ENCODE measurements at places on chromosomes 1 and 21.

DNA sequence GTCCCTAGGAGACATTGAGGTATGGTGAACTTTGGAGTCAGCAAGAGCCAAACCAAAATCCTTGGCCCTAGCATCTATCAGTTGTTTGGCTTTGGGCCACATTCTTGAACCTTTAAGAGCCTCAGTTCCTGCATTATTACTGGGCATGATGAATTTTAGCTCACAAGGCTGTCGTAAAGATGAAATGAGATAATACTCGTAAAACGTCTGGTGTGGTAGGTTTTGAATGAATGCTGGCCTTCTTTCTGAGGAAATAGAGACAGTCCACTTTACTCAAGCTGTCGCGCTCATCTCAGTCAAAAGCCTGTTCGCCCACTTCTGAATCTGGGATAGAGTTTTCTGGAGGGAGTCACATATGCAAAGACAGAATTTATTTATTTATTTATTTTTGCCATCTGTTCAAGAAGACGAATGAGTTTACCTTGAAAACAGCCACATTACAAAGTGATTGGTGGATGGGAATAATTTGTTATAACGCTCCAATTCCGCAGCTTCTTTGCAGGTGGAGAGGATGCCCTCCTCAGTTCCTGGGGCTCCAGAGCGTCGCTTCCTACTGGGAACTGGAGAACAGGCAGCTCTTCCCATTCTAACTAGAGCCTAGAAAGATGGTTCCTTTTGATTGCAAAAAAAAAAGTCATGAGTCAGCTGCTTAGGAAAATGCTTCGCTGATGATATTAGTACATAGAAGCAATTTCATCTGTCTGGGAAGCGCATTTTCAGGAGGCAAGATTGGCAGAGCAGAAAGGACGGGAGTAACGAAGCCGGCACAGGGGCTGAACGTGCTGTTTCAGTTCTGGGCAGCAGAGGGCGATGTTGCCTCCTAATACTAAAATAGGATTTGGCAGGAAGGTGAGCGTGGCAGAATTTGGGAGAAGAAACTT, 49.9 kb upstream of the CYP2J2 start:
- no peak for DNase-seq

GRCh38 chr1:45493116-45493697, 2.2 kb upstream of the TESK2 start:
- no peak for DNase-seq

DNA sequence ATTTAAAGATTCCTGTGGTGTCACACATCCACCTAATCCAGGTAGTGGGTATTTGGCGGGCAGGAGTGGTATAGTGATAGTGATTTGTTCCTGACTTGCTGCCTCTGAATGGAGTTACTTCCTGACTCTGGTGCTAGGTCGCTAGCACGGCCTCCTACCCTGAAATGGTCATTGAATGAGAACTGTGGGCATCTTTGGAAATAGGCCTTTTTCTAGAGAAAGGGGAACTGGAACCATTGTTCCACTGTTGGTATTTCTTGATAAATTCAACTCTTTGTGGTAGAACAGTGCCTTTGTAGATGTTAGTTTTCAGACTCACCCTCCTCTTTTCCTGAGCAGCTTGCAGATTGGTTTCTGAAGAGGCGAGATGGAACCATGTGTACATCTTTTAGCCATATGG, 1.5 kb downstream of the QSOX1 start:
- DNase-seq = no peak

GRCh38 chr1:106995970-106996369, 60.5 kb upstream of the PRMT6 start:
- DNase-seq = no peak

GRCh38 chr1:167790117-167790516, 68.3 kb downstream of the MPZL1 start:
- DNase-seq = no peak

GRCh38 chr1:70847013-70847412, 200.6 kb downstream of the PTGER3 start:
- peak; percentile 68 for DNase-seq

GRCh38 chr1:2259668-2260402, 31.7 kb downstream of the SKI start:
- DNase-seq = no peak

- no peak for DNase-seq
Observed at GRCh38 chr1:3029481-3029961, 8.3 kb downstream of the ACTRT2 start.

- no peak for DNase-seq
Observed at GRCh38 chr21:21213297-21213696, 215.1 kb downstream of the NCAM2 start.

GRCh38 chr1:235998812-235999211, 66.1 kb downstream of the NID1 start:
- no peak for DNase-seq

GRCh38 chr1:159040893-159041724, 31.4 kb downstream of the IFI16 start:
- no peak for DNase-seq

DNA sequence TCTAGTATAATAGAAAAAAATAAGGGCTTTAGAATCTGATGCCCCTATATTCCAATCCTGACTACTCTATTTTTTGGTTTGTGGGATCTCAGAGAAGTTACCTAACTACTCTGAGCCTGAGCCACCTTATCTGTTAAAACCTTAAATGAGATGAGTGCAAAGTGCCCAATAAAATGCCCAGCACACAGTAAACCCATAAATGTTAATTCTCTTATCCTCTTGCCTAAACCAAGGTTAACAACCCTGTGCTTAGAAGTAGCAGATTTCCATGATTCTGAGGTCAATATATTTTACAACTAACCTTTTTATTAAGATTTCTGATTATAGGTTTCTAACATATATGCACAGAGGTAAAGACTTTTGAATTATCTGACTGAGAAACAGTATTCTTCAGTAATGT, 35.8 kb downstream of the DOCK7 start:
- DNase-seq = no peak

GRCh38 chr1:100353071-100353801, 930 bp downstream of the CDC14A start:
- DNase-seq = no peak

DNA sequence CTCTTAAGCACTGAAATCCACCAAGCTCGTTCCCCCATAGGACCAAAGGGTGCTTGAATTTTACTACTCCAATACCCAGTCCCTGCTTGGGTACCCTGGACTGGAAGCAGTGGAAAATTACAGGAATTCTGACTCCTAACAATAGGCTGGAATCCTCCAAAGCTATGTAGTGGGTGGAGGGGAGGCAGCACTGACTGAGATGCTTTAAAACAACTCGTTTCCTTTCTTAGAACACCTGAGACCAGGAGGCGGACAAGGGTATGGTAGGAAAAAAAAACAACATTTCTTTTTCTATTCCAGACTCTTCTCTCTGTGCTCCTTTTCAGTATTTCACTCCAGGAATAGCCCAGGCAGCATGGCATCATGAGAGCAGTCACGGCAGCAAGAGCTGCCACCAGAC, 2.3 kb downstream of the PEF1 start:
- no peak for DNase-seq

GRCh38 chr1:41653574-41653973, 169.1 kb upstream of the EDN2 start:
- no peak for DNase-seq

- no peak for DNase-seq
Observed at GRCh38 chr1:248892590-248892989, 13.4 kb upstream of the PGBD2 start.

DNA sequence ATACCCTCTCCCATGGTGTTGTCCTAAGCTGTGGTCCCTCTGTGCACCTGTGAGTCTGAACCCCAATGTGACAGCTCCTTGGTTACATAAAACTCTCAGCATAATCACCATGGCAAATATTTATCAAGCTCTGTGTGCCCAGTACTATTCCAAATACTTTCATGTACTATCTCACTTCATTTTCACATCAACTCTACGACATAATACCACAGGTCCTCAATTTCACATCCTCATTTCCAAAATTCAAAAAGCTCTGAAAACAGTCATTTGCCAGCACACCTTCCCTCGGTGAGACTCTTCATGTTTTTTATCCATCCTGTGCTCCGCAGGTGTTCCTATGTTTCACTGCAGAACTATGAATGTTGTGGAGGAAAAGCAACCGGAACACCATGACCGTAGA, 12.4 kb upstream of the CREG1 start:
- DNase-seq = no peak

DNA sequence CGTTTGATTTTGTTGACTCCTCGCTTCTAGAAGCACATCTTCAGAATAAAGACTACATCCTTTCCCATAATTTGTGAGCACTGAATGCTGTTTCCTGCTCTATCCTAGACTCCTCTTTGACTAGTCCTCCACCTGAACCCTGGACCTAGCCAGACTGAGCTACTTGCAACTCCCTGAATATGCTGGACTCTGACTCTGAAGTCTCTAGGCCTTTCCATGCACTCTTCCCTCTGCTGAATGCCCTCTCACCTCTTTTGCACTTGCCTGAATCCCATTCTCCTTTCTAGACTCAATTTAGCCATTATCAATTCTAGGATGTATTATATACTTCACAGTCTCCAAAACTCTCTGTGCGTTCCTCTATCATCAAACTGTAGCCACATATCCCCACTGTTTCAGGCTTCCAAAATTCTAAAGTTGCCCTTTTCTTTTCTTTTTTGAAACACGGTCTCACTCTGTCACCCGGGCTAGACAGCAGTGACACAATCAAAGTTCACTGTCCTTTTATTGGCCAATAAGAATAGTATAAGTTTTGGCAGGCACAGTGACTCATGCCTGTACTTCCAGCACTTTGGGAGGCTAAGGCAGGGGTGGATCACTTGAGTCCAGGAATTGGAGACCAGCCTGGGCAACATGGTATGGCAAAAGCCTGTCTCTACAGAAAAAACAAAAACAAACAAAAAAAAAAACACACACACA, 127.0 kb downstream of the LTN1 start:
- no peak for DNase-seq

GRCh38 chr1:236175642-236176336, 33.5 kb downstream of the GPR137B start:
- DNase-seq = no peak

DNA sequence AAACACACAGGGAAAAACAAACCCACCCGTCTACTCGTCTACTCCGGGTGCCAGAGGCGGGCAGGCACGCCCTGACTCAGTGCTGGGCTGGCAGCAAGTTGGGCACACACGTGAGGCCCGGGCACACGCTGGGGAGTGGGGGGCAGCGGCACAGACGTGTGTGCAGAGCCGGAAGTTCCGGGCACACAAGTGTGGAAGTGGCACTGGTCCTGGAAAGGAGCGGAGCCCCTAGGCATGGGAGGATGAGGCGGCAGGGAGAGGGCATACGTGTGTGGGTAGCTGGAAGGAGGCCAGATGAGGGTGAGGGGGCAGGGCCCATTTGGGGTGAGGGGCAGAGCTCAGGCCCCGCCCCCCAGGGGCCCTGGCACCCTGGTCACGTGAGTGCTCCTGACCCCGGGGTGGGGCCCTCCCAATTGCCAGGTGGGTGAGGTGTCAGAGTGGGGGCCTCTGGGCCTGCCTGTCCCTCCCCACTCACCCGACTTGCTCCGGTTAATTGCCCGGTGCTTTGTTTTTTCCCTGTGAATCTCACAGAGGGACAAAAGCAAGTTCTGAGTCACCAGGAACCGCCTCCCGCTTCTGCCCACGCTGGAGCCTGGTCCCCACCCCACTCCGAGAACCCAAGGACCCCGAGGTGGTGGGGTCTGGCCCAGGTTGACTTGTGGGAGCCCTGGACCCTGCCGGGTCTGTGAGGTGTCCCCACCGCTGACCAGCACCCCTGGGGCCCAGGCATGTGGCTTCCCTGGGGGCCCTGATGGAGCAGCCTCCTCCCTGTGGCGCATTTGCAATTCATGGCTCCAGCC, 104.8 kb upstream of the CASZ1 start:
- DNase-seq = no peak

Measured in iPS DF 19.7 (cell line).